ENCODE measurements at places on chromosomes 11 and 22. TPM values are rescaled to one million over a fixed set of nuclear protein-coding genes. Genes with fewer than 3 reads are reported as not detected.

- no peak for DNase-seq
These were observed 751.2 kb downstream of the JRKL start for GRCh38 chr11:97140885-97141494.

- DNase-seq = no peak
These were observed 5.0 kb upstream of the MRPL11 start for GRCh38 chr11:66443602-66444001.

DNA sequence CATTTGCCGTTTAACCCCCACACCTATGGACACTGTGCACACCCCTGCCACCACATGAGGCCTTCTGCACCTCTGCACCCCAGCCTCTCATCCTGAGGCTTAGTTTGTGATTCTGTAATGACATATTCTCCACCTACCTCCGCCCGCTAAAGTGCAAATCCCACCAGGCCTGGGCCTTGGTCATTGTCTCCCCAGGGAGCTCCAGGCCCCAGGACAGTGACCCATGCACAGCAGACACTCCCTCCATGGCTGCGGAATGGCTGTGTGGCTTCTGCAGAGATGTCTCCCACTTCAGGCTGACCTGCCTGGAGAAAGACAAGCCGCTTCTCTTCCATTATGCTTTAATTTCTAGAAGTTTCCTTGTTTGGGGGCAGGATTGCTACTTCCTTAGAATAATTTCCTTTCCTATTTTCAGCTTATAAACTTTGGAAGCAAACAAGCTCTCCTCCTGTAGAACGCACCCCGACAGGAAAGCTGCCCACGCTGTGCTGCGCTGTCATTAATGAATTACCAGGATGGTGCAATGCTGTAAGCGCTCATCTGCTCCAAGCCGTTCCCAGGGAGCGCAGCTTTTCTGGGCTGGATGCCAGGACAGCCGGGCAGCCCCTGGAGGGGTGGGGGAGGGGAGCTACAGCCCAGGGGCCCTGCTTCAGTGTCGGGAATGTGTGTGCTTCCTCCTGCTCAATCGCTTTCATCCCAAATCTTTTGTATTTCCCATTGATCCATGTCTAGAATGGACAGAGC lies 618.0 kb downstream of the BRD1 start:
- peak; percentile 31 for DNase-seq

The GSTT2 gene
- not detected for total RNA-seq

DNA sequence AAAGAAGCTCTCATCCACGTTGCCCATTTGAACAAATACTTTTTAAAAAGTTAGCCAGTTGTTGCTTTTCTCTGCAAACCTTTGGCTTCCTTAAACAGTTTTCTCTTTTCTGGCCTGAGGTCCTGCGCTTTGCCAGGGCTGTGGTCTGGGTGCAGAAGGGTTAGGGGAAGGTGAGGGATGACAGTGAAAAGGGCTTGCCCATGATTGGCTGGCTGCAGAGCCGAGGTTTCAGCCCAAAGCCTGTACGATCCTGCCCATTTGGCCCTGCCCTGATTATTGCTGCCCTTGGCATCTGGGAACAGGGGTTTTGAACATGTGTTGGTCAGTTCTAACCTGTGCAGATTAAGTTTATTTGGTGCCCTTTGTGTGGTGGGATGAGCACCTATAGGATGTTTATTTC lies 1.5 kb downstream of the INCENP start:
- DNase-seq = no peak

GRCh38 chr11:17077240-17077519 lies 287 bp downstream of the RPS13 start:
- DNase-seq = no peak

DNA sequence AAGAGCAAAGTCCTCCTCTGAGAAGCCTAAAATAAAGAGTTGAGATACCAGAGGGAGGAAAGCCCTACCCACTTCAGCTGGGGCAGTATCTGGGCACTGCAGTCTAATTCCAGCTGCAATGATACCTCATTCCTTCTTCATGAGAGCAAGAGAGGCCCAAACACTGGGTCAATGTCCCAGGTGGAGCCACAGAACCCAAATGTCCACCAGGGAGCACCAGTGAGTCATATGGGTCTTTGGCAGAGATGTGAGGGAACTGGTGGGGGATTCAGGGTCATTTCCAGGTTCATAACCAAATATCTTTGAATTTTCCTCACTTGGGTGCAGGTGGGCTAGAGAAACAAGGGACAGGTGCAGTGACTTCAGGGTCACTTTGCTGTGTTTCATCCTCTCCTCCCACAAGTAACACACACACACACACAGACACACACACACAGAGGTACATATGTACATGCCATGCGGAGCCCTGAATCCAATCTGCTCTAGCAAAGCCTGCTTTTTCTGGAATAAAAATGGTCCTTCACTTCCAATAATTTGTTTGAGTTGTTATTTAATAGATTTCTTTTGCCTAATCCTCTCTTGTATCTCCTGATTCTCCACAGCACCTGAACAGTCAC lies 585.4 kb downstream of the SOX6 start:
- DNase-seq = no peak

- DNase-seq = no peak
These were observed 258.9 kb upstream of the ARHGAP20 start for GRCh38 chr11:110971140-110971539.

GRCh38 chr11:84234011-84234410 lies 947.8 kb upstream of the CCDC90B start:
- DNase-seq = no peak

The CATSPERZ gene
- total RNA-seq = not detected

The SAA2 gene
- 2.6 TPM for total RNA-seq

DNA sequence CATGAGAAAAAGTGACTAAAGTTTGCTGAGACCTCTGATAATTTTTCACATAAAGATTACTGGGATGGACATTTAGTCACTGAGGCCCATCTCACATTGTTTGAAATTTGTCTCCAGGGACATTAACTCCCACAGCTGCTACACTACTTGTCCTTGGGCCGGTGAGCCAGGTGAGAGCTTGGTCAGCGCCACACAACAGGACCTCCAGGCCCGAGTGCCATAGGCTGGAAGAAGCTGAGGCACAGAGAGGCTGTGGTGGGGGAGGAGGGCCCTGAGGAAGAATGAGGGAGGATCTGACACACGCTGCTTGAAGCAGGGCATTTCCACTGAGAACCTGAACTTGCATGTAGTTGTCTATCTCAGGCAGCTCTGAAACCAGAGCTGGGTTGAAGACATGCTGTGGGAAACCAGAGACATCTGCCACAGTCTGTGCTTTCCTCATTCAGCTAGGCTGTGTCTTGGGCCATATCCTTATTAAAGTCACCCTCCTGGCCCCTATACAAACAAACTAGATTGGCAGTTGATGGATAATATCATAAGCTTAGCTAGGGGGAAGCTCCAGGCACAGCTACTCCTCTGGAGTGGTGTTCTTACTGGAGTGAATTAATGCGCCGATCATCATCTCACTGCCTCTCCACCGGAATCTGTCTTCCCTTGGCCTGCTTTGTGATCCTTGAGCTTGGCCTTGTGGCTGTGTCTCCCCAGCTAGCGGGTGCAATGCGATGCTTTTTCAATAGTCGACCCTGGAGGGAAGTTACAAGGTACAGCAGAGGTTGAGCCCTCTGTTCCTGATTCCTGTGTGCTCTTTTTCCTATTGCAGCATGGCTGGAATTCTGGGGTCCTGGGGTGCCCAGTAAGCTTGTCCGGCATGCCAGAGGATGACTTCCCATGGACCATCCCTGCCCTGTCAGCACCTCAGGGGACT lies 225.3 kb upstream of the B3GAT1 start:
- DNase-seq = no peak

- DNase-seq = peak; percentile 88
These were observed at the start of gene APOL4 for GRCh38 chr22:36201630-36202319. Gene APOL4 (minus strand): TSS chr22:36201809. CDS start chr22:36201734, 75 bp downstream.

DNA sequence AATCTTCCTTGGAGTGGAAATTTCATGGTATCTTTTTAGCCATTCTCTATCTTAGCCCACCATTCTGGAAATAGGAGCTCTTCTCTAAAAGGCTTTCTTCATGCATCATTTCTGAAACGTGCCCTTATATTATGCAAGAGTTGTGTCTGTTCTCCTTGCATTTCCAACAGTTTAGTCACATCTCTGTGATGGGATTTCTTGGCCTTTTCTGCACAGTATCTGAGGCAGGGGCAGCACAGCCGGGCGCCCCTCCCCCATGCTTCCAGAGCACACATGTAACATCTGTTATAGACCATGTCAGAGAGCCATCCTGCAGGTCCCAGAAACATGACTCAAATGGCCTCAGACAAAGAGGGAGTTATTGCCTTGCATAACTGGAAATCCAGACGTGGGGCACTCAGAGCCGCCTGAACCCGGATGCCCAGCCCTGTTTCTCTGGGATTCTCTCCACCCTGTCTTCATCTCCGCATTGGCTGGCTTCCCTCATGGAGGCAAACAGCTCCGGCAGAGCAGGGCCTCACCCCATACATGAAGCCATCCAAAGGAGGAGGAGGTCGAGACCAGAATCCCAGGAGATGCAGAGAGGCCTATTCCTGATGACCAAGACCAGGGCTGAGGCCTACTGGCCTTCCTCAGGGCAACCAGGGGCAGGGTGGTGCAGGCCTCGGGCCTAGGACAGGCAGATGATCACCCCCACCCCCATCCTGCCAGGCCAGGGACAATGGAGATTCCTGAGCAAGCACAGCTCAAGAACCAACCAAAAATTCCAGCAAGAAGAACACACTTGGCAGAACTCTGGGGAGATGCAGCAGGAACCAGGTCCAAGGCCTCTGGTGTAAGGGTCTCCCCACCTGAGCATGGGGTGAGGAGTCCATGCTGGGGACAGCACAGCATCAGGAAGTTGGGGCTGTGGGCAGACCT lies 61.3 kb downstream of the IGLL5 start:
- DNase-seq = peak; percentile 45

- no peak for DNase-seq
These were observed at the start of gene OR52E6 for GRCh38 chr11:5841797-5842196. Gene OR52E6 (minus strand): TSS chr11:5841897. CDS start chr11:5841897, 0 bp downstream.

The RASSF10 gene
- 0.27 TPM for total RNA-seq

- DNase-seq = no peak
These were observed 1.2 kb downstream of the MICALL1 start for GRCh38 chr22:37907036-37907954.

The KCNC1 gene
- not detected for total RNA-seq

Measured in sciatic nerve (tissue), 2 donors.